ENCODE measurements at places on chromosomes 6 and 20.
A peak's percentile ranks its signal among the peaks of the same experiment; 100 is the strongest.

- no peak for DNase-seq
Observed at GRCh38 chr20:13934992-13935894, 55.2 kb downstream of the SEL1L2 start.

DNA sequence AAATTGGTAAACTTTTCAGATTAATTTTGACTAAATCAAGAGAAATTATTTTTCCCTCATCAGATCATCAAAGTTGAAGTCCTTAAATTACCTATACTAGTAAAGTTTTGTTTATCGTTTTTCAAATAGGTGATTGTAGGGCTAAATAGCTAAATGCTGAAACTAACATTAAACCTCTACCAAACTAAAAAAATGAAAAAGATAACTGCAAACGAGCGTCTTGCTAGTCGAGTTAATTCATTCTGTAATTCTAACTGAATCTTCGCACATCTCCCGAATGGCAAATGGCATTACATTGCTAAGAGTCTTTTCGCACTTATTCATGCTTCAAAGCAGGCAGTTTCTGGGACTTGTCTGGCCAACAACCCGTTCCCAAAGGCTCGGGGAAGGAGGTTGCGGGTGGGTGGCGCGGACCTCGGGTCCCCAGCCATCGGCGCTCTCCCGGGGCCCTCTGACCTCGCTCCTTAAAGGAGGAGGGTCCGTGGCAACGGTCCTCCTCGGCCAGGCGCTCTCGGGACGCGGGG lies 43.8 kb downstream of the POPDC3 start:
- no peak for DNase-seq

- DNase-seq = no peak
Observed at GRCh38 chr6:56003616-56004015, 128.2 kb upstream of the BMP5 start.

GRCh38 chr6:33008944-33009861 lies at the start of gene HLA-DOA:
TSS of gene HLA-DOA (minus strand) at chr6:33009591.
- DNase-seq = peak; percentile 20

- no peak for DNase-seq
Observed at GRCh38 chr6:137927777-137928218, 60.7 kb downstream of the TNFAIP3 start.

GRCh38 chr6:24524805-24525204 lies 30.0 kb downstream of the ALDH5A1 start:
- DNase-seq = peak; percentile 49

GRCh38 chr6:43622541-43622940 lies 6.5 kb downstream of the GTPBP2 start:
- DNase-seq = no peak

- no peak for DNase-seq
Observed at GRCh38 chr6:128057541-128057940, 156.7 kb upstream of the THEMIS start.

DNA sequence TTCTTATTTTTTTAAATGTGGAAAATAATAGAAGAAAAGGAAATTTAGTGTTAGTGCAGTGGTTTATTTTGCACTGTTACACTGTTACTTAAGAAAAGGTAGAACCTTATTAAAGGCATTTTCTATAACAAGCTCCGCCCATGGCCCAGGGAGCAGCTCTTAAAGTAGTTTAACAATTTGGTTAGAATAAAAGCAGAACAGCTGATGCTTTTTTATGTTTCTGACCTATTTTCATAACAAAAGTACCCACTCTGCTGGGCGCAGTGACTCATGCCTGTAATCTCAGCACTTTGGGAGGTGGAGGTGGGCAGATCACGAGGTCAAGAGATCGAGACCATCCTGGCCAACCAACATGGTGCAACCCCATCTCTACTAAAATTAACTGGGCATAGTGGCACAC lies 32.6 kb downstream of the DSTN start:
- DNase-seq = no peak

DNA sequence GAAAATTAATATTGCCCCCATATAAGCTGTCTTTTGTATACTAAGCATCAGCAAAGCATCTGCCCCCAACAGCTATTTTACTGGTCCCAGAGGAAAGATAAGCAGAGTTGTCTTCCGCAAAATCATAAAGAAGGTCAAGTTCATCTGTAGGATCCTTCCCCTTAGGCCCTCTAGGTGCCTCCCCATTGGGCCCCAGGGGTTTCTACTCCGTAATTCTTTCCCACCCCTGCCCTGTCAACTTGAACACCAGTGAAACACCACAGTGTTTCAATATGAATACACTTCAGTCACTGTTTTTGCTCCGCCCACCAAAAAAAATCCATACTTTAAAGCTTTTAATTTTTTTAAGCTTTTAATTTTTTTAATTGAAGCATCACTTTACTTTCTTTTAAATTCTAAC lies 159.2 kb downstream of the ATXN1 start:
- DNase-seq = no peak

DNA sequence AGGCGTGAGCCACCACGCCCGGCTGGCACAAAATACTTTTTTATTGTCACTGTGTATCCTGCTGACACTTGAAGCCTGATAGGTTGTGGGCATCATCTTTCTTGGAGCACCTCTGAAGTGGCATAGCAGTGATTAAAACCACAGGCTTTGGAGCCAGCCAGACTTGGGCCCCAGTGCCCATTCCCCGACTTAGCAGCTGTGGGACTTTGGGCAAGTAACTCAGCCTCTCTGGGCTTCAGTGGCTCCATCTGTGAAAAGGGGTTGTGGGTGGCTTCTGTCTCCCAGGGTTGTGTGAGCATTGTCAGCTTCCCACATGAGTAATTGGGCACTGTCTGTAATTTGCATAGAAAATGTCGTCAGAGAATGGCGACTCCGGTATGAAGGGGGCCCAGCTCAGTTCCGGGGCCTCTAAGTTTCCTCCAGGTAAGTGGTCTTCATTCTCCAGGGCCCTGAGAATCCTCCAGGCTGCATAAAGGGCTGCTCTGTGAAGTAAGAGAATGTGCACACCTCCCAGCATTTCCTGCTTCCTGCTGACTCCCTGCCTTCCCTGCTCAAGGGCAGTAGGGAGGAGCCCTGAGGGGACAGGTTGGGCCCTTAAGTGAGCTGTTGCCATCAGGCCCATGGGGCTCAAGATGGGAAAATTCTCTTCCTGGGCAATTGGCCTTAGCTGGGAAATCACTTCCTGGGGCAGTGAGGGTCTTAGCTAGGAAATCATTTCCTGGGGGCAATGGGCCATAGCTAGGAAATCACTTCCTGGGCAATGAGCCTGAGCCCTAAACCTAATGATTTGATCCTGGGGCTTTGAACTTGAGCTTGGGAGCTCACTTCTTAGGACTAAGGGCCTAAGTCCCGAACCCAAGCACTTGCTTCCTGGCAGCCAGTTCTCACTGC lies 27.2 kb downstream of the ARHGAP40 start:
- no peak for DNase-seq

DNA sequence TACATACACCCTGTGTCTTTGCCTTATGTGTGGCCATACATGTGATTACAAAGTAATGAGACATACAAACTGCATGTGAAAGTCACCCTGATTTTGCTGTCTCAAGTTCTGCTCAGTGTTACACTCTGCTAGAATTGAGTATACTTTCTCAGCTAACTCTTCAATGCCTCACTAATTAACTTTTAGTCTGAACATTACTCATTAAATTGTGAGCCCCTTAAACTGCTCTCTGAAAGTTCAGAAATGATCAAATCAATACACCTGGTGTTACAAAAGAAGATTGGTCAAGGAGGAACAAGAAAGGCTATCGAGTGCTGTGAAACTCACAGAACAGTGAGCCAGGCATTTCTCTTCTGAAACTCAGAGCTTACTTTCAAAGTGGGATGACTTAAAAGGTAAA lies 71.3 kb downstream of the MKKS start:
- no peak for DNase-seq

DNA sequence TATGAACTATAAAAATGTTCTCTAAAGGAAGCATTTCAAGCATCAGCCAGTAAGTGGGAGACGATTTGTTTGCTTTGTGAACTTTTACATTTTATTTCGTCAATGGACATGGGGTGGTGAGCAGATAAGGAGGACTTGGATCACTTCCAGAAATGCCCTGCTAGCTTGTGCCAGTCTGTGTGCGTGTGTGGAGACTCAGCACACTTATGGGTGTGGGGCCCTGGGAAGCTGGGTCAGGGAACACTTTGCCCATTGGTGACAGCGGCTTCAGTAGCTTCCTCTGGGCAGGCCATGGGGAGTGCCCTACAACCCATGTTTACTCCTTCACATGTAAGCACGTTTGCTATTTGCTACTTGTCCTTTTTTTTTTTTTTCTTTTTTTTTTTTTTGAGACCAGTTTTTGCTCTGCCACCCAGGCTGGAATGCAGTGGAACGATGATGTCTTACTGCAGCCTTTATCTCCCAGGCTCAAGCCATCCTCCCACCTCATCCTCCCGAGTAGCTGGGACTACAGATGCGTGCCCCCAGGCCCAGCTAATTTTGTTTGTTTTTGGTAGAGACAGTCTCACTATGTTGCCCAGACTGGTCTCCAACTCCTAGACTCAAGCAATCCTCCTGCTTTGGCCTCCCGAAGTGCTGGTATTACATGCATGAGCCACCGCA lies 24.2 kb downstream of the PRDM1 start:
- DNase-seq = no peak

GRCh38 chr6:131400779-131401496 lies 172.1 kb upstream of the ARG1 start:
- no peak for DNase-seq

GRCh38 chr6:53264337-53264736 lies 84.4 kb downstream of the ELOVL5 start:
- no peak for DNase-seq

- DNase-seq = no peak
Observed at GRCh38 chr20:31788578-31788977, 30.6 kb upstream of the MYLK2 start.

DNA sequence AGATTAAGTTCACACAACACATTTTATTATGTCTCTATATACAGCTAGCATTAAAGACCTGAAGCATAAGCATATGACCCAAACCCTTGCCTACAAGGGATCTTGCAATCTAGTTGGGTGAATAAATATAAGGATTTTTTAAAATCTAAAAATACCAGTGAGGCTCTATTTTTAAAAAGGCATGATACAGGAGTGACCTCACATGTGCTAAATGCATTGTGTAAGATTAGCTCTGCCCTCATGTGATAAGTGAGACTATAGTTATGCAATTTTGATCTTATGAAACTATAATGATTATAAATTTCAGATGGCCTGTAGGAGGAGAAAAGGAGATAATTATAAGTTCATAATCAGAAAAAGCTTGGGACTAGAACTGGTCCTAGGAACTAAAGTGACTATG lies 451.0 kb upstream of the MAN1A1 start:
- DNase-seq = peak; percentile 28

DNA sequence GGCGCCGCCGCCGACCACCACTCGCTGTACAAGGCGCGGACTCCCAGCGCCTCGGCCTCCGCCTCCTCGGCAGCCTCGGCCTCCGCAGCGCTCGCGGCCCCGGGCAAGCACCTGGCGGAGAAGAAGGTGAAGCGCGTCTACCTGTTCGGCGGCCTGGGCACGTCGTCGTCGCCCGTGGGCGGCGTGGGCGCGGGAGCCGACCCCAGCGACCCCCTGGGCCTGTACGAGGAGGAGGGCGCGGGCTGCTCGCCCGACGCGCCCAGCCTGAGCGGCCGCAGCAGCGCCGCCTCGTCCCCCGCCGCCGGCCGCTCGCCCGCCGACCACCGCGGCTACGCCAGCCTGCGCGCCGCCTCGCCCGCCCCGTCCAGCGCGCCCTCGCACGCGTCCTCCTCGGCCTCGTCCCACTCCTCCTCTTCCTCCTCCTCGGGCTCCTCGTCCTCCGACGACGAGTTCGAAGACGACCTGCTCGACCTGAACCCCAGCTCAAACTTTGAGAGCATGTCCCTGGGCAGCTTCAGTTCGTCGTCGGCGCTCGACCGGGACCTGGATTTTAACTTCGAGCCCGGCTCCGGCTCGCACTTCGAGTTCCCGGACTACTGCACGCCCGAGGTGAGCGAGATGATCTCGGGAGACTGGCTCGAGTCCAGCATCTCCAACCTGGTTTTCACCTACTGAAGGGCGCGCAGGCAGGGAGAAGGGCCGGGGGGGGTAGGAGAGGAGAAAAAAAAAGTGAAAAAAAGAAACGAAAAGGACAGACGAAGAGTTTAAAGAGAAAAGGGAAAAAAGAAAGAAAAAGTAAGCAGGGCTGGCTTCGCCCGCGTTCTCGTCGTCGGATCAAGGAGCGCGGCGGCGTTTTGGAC lies 2.0 kb downstream of the SOX4 start:
- DNase-seq = peak; percentile 21

DNA sequence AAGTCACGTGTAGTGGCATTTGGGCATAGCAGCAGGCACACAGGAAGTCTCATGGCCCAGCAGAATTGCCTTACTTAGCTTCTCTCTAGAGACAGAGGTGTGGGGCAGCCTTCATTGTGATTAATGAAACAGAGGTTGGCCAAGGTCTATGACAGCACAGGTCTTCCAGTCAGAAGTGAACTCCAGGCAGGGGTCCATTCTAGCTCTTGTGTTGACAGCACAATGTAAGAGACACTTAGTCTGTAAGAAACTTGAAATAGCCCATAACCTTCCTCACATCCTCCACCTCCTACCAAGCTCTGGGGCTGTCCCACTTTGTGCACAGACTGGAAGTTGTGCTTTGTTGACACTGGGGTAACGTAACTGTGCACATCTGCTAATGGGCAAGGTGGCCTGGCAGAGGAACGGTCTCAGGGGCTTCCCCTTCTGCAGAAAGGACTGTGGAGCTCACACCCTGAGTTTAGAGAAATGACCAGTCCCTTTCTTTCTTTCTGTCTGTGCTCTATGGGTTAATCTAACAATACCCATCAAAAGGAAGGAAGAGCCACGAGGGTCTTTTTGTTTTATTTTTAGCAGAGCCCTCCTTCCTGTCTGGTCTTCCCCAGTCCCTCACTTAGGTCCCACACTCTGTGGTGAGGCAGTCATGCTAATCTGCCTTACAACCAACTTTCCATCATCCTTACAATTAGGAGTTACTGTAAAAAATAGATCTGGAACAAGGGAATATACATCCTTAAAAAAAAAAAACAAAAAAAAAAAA lies 35.6 kb upstream of the TAGAP start:
- no peak for DNase-seq

GRCh38 chr20:46084805-46085178 lies 5.0 kb downstream of the NCOA5 start:
- DNase-seq = no peak

DNA sequence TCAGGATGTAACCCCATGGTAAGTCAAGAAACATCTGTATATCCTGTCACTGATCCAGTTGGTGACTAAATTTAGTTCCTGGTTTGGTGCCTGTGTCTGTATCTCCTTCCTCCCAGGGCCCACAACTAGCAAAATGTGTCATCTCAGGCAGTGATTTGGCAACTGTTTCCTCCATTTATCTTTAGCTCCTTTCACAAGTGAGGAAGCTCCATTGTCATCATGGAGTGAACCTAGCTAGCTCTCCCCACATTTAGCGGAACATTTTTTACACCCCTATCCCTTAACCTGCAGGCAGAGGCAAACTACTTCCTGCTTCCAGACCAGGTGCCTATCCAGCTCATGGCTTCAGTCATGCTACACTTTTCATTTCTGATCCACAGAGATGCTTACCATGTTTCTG lies 99.5 kb downstream of the IPCEF1 start:
- DNase-seq = no peak

DNA sequence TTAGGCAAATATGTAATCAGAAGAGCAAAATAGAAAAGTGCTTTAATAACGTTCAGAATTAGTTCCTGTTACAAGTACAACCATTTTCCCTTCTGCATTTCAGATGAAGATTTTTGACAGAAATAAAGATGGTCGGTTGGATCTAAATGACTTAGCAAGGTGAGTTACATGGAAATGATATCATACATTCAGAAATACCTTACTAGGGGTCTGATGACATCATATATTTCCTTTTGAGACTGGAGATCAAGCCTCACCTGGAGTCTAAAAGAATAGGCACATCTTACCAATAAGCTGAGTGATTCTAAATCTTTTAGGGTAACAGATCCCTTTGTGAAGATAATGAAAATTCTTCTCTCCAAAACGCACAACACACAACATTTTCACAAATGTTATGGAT lies 29.8 kb downstream of the SCGN start:
- DNase-seq = no peak

- DNase-seq = no peak
Observed at GRCh38 chr6:170456334-170456733, 96.8 kb downstream of the PSMB1 start.
